ENCODE measurements at places on chromosomes 6 and 20.

DNA sequence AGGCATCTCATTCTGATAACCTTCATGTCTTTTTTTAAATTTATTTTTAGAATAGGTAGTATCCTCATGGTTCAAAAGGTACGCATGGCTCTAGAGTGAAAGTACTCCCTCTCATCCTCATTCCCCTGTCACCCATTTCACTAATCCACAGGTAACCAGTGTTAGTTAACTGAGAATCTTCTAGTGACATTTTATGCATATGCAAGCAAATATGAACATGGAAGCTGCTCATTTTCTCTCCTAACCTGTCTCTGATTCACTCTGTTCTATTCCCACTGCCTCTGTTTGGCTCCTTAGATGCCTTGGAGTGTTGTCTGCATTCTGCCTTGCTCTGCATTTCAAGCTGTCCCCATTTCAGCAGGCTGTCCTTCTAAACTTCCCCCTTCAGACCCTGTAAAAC lies 4.5 kb downstream of the NCOA7 start:
- DNase-seq, result no peak

- DNase-seq, result peak; percentile 41
Observed at GRCh38 chr20:17747431-17747846, 47.7 kb downstream of the BANF2 start.

DNA sequence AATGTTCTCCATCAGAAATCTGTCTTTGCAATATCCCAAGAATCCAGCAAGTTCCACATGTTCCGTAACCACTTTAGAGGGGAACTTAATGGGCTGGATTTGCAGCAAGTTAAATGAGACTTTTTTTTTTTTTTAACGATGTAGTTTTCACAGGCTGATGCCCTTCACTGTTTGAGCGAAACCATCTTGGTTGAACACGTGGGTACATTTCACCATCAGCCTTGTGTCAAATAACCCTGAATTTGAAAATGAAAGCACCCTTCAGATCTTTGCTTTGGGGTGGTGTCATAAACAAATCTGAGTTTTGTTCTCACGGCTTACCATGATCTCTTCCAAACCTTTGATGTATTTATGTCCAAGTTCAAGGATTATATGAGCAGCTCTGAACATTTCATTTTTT lies 73.7 kb upstream of the EXOC2 start:
- no peak for DNase-seq

- DNase-seq, result no peak
Observed at GRCh38 chr6:132933090-132933489, 118.7 kb downstream of the RPS12 start.

DNA sequence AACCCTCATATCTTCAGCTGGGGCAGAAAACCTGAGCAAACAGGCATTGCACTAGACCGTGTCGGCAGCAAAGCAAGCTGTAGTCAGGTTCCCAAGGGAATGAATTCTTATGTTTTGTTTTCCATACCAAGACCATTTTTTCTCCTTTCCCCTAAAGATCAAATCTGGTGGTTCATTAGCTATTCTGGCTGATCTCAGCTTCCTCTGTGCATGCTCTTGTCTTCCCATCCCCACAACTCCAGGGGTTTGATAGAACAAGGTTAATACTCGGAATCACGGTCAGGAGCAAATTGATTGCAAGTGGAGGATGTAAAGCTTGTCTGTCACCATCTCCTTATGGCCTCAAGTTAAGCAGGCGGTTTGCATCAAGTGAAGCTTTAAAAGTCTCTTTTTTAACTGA lies 778.8 kb downstream of the KIF16B start:
- no peak for DNase-seq

DNA sequence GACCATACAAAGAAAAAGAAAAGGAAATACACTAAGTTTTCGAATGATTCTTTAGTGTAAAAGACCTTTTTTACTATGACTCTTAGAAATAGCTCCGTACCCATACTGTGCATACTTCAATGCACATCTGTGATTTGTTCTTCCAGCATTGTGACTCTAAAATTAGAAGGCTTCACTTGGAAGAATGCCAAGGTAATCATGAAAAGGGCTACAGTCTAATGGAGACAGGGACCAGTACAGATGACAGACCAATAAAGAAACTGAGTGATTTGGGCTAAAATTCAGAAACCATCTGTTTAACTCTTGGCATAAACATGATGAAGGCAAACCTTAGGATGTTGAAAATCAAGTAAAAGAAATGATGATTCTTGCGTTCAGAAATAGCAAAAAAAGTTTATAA lies 46.3 kb downstream of the CYP39A1 start:
- no peak for DNase-seq

- no peak for DNase-seq
Observed at GRCh38 chr20:51424270-51425117, 118.0 kb downstream of the NFATC2 start.

DNA sequence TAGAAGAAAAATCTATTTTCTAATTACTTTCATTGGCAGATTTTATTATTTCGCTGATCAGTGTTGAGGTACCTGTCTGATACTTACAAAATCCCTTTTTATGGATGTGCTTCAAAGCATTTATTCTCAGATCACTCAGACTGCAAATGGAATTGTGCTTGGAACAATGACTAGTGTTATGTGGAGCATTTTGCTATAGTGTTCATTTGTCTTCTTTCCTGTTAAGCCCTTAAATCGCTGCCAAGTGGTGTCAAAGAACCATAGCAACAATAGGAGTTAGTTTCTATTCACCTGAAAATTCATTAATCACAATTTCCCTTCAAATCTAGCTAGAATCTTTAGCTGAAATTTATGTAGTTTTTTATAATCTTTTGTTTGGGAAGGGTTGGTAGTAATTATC lies 29.8 kb downstream of the SMPDL3A start:
- DNase-seq, result no peak

GRCh38 chr20:53057579-53057978 lies 85.4 kb downstream of the TSHZ2 start:
- DNase-seq, result no peak

DNA sequence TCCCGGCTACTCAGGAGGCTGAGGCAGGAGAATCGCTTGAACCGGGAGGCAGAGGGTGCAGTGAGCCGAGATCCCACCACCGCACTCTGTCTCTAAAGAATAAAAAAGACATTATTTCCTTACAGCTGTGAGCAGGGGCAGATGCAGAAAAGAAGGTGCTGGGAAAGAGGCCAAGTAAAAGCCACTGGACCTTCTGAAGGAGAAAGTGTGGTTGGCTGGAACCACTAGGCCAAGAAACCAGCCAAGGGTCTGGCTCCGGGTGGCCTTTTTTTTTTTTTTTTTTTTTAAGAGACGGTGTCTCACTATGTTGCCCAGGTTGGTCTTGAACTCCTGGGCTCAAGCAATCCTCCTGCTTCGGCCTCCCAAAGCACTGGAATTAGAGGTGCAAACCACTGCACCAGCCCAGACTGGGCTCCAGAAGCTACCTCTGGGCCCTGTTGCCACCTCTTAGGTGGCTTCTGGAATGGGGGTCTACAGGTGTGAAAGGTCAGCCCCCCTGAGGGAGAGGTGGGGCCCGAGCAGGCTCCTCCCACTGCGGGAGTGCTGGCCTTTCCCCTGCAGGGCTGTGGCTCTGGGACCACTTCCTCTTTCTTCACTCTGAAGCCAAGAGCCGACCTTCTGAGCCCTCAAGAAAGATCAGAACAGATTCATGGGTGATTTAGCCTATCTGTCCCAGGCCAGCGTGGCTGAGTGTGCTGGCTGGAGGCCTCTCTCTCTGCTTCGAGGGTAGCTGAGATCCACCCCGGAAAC lies at the start of gene FGD2:
Gene FGD2, plus strand, starts transcription at position 595 of the 750 bp plus-strand sequence. CDS start 163 bp downstream, outside the sequence.
- DNase-seq, result no peak

All from epithelial cell of prostate (primary cell).